IPS DF 19.7 (cell line): ENCODE measurements at places on chromosomes 12 and 14.

DNA sequence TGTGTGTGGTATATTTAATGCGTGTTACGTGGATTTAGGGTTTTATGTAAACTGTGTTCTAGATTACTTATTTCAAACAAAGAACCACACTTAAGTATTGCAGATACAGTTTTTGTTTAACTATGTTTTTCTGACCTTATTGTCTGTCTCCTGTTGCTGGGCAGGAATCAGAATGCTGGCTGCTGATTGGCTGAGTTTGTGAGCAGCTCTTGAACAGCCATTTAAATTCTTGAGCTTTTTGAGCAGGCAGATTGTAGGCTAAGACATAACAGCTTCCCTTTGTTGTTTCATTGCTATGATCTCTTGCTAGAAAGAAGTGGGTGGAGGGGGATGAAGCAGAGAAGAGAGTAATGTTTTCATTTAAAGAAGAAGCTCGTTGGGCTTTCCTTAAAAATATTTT lies 52.2 kb downstream of the ATF7IP start:
- DNase-seq: peak; percentile 88

DNA sequence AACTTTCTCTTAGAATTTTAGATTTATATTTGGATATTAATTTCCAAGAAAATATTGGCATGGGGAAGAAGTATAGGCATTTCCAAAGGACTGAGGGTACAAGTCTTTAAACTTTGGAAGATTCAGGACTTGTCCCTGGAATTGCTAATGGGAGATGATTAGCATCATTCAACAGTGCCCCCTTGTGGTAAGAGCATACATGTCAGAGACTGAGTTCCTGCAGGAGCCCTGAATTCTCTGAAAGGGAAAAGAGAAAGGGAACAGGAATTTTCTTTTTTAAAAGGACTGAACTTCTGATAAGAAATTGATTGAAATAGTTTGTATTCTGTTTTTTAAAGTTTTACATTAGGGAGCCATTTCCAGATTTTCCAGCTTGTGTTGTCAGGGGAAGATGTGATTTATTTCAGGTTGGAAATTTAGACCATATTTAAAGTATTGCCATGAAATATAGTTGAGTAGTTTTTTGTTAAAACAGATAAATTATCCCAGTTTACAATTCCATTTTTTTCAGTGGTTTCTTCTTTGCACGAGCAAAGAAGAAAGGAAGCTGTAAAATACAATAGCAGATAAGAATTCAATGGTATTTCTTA lies 44.0 kb upstream of the REP15 start:
- DNase-seq: peak; percentile 30

GRCh38 chr12:54175200-54175963 lies 13.4 kb downstream of the SMUG1 start:
- DNase-seq: no peak

DNA sequence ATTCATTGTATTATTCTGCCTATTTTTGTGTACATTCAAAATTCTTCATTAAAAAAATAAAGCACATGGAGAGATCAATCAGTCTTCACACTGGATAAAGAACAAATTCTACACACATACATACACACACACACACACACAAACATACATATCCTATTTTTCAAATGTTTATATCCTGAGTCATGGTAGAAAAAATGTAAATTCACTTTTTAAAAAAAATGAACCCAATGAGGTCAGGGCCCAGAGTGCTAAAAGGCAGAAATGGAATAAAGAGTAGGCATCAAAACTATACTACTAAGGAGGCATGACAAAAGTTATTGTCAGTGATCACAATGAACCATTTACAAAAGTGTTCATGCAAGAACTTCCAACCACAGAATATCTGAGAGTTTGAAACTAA lies 17.3 kb downstream of the GALC start:
- DNase-seq: no peak

- no peak for DNase-seq
Measured at GRCh38 chr12:127162902-127163301, 1104.1 kb upstream of the TMEM132C start.

- no peak for DNase-seq
Measured at GRCh38 chr12:40152783-40153383, 47.0 kb upstream of the SLC2A13 start.

DNA sequence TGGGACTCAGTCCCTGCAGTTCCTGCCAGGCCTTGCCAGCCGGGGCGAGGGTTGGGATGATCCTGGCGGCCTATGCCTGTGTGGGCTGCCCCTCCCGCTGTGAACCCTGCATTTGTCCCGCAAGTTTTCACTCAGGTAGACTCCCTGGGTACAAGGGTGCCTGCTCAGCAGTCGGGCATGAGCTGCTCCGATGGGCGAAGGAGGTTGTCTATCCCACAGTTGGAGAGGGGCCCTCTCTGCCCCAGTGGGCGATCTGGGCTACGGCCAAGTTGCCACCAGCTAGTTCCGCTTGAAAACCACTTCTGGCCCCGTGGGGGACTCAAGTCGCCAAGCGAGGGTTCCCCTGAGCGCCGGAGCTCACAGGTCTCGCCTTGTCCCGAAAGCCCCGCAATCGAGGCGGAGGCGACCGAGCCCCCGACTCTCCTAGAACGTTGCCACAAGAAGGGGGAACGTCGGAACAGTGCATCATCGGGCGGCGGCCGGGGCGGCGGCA lies 365 bp upstream of the TPI1 start:
- DNase-seq: no peak

DNA sequence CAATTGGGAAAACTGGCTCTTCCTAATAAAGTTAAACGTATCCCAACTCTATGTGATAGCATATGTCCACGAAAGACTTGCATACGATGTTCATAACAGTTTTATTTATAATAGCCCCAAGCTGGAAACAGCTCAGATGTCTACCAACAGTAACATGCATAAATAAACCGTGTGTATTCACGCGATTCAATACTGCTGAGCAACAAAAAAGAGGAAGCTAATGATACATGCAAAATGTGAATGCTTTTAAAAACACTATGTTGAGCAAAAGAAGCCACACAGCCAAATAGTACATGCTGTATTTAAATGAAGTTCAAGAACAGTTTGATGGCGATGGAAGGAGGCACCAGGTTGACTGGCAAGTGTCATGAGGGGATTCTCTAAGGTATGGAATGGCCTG lies 55.7 kb downstream of the TRIM9 start:
- no peak for DNase-seq
